ENCODE measurements at places on chromosomes 12 and 14.

GRCh38 chr12:13203034-13203922, 6.8 kb downstream of the EMP1 start:
- DNase-seq: no peak

DNA sequence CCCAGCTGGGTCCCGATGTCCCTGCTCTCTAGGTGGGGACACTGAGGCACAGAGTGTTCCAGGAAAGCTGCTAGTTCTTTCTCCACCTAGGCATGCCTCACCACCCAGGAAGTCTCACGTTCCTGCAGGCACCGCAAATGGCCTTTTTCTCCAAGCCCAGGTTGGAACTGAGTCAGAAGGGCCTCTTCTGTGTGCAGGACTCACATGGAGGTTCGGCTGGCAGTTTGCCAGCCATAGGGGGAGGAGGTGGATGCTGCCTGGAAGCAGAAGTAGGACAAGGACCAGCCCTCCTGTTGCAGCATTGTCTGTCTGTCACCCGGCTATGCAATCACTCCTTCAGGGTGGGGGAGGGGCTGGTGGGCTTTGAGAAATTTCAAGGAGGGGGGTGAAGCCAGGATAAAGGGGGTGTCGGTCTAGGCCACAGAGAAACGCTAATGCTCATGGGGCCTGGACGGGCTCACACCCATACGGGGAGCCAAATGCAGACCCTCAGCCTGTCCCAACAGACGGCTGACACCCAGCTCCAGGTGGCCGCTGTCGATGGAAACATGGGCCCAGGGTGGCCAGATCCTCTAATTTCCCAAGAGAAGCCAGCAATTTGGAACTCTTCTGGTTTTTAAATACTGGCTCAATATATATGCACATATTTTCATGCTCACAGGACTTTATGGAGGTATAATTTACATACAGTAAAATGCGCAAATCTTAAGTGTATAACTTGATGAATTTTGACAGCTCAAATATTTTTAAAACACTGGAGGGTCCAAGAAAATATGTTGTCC, 120.5 kb downstream of the PHETA1 start:
- peak; percentile 54 for DNase-seq

GRCh38 chr12:19988459-19988873, 379.9 kb upstream of the PDE3A start:
- DNase-seq: no peak

DNA sequence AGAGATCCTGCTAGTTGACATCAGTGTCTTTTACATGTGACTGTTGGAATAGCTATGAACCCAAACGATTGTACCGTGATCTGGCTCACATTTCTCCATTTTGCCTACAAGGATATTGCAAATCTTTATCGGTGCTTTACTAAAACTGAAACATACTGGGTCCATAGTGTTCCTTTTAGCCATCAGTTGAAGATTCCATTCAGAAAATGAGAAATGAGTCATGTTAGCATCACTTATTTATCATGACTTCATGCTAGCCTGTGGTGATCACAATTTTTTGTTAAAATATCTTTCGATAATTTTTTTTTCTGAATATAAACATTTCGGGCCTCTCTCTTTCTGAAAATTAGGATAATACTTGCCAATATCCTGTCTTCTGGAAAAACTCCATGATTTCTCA, 210.3 kb downstream of the EGLN3 start:
- no peak for DNase-seq

GRCh38 chr14:22602862-22603261, 4.8 kb downstream of the ABHD4 start:
- DNase-seq: no peak

- no peak for DNase-seq
These were observed 342.9 kb downstream of the PAWR start for GRCh38 chr12:79347866-79348265.

- DNase-seq: no peak
These were observed 297.9 kb upstream of the SFSWAP start for GRCh38 chr12:131413006-131413405.

DNA sequence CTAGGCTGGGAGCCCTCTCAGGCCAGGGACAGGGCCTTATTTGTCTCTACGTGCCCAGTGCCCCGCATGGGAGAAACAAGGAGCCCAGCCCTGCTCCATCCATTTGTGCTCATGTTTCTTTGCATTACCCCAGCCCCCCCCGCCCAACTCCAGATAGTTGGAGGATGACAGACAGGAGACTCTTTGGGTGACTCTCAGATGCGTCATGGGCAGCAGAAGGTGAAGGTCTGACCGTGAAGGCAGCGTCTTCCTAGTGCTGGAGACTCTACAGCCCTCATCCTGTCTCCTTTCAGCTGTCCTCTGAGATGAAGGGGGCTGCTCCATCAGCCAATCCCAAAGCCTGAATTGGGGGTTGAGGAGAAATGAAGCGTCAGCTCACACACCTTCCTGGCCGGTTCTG, 283 bp upstream of the PSMB11 start:
- DNase-seq: no peak

DNA sequence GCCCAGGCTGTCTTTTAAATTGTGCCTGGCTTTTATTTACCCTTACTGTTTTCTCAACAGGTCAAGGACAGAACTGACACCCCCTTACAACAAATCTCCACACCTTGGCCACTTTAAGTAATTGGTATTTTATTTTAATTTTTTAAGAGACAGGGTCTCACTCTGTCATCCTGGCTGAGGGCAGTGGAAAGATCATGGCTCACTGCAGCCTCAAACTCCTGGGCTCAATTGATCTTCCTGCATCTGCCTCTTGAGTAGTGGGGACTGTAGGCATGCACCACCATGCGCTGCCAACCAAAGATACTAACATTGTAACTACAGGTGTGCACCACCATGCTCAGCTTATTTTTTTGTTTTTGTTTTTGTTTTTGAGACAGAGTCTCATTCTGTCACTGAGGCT, 109.8 kb downstream of the PTPN11 start:
- DNase-seq: no peak

GRCh38 chr14:60984196-60984595, 3.2 kb downstream of the SLC38A6 start:
- no peak for DNase-seq
